ENCODE measurements at places on chromosomes 5 and 9.

- no peak for DNase-seq
Observed at GRCh38 chr5:53940921-53941320, 369.5 kb downstream of the ARL15 start.

GRCh38 chr5:74201334-74202081 lies 439.0 kb downstream of the ENC1 start:
- no peak for DNase-seq

- DNase-seq: no peak
Observed at GRCh38 chr9:131747352-131747751, 7.5 kb upstream of the RAPGEF1 start.

DNA sequence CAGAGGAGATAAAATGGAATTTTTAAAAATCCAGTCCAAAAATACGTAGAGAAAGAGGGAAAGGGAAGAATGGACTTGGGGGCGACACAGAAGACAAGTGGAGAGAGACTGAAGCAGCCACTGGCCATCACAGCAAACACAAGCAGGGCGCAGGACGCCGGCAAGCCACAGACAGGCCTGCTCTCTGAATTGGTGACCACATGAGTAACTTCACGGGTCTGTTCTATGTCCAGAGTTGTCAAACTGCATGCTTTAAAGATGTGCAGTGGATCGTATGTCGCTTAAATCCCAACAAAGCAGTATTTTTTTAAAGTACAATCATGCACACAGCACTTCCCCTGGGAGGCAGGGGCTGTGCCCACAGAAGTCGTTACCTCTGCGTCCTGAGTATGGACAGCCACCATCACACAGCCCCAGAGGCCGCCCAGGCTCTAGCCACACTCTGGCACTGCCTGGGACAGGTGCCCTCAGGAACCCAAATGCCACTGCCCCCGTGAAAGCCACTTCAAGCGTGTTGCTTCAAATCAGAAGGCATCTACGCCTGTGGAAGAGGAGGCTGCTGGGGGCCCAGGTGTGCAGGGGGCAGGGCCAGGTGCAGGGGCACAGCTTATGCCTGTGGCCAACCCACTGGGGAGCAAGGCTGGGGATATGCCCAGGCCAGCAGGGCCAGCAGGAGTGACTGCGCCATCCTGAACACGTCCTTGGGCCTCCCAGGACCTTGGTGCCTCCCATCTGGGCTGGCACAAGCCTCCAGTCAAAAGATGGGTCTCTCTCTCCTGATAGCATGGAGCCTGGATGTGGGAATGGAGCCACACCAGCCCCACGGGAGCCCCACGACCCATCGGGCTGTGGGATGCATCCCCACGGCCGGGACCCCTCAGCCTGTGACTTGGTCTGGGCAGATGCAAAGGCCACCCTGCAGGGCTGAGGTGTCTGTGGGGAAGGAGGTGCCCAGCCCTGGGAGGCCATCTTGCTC lies 5.9 kb upstream of the LRRC14B start:
- no peak for DNase-seq

GRCh38 chr9:136018257-136019031 lies 57.3 kb upstream of the UBAC1 start:
- no peak for DNase-seq

- no peak for DNase-seq
Observed at GRCh38 chr9:74496406-74496805, 729 bp upstream of the RORB start.

- DNase-seq: no peak
Observed at GRCh38 chr5:167167191-167167795, 1124.2 kb upstream of the WWC1 start.

GRCh38 chr5:136055612-136056309 lies 27.0 kb downstream of the TGFBI start:
- no peak for DNase-seq

DNA sequence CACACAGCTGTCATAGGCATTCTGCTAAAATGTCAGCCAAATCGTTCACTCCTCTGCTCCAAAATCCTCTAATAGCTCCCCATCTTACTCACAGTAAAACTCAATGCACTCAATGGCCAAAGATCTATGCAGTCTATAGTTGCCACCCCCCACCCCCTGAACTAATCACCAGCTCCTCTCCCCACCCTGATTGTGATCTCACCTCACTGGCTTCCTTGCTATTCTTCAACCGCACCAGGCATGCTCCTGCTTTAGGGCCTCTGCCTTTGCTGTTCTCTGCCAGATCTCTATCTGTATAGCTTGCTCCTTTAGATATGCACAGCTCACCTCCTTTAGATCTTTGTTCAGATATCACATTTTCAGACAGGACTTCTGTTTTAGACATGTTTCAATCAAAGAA lies 33.2 kb upstream of the SNX2 start:
- DNase-seq: no peak

- no peak for DNase-seq
Observed at GRCh38 chr9:33166231-33167083, 679 bp downstream of the B4GALT1 start.

DNA sequence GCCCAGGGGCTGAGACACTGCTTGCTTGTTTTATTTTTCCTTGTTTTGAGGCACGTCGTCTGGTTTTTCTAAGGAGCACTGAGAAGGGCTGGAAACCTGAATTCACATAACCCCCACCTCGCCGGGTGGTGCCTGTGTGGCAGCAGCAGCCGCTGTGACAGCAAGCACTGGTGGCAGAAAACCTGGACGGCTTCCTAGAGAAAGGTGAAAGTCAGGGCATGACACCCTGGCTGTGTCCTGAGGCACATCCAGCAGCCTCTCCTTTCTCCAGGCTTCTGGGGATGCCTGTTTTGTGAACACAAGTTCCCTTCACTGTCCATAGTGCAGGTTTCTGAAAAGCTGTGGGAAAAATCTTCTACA lies 29.2 kb downstream of the MRPL36 start:
- no peak for DNase-seq

GRCh38 chr5:144913661-144914060 lies 743.0 kb downstream of the KCTD16 start:
- DNase-seq: no peak

DNA sequence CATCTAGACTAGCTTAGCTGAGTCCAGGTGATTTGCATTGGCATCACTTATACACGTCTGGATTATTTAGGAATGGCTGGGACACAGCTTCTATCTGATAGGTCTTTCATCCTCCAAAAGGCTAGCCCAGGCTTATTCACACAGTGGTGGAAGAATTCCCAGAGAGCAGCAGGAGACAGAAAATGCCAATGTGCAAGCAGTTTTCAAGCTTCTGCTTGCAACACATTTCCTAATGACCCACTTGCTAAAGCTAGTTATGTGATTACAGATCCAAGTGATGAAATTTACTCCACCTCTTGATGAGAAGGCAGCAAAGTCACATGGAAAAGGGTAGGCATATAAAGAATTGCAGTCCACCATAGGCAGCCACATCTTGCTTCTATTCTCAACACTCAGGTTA lies 44.2 kb upstream of the MAST4 start:
- no peak for DNase-seq

DNA sequence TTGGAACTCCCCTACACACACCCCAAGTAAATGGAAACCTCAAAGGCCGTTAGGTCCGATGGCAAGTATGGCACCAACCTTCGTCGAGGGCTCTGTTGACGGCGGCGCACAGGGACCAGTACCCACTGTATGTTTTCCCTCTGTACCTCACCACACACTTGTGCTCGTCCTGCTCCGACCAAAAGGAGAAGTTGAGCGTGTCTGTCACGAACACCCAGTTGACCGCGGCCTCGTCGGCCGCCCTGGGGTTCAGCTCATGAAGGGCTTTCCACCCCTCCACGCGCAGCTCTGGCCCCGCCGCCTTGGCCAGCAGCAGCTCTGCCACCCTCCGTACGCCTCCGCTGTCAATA lies 24.0 kb downstream of the HNRNPK start:
- DNase-seq: peak; percentile 57

GRCh38 chr5:154646745-154647113 lies 108.4 kb upstream of the LARP1 start:
- no peak for DNase-seq

DNA sequence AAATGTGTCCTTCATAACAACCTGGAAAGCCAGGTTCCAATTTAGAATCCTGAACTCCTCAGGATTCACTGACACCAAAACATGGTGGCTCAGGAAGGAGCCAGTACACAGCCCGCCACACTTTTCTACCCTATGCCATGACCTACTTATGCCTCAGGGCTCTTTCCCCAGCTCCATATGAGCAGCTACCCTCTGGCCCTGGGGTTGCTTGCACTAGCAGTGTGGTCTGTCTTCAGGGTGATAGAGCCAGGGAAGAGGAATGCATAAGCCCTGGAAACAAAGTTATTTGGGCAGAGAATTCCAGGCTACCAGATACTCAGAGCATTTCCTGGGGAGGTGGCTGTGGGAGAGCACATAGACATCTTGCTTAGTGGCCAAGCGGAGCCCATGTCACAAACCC lies 15.0 kb upstream of the ECM2 start:
- no peak for DNase-seq

- DNase-seq: no peak
Observed at GRCh38 chr9:137703842-137704508, 85.2 kb downstream of the EHMT1 start.

GRCh38 chr5:107123014-107123413 lies 547.7 kb downstream of the EFNA5 start:
- DNase-seq: no peak

DNA sequence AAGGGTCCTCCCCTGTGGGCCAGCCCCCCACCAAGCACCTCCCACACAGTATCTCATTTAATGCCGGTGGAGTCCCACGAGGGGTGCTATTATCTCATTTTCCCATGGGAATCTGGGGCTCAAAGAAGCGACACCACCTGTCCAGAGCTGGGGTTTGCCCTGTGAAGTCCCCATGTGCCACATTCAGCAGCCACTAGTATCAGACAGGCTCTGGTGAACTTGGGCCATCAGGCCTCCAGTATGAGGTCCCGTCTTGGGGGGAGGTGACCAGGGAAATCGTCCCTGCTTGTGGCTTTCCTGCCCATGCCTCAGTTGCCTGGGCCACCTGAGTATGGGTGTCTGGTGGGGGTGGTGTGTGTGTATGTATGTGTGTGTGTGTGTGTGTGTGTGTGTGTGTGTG lies 222.7 kb downstream of the PBX3 start:
- no peak for DNase-seq

GRCh38 chr9:36222449-36222848 lies 31.7 kb downstream of the CLTA start:
- DNase-seq: no peak

GRCh38 chr5:82183828-82184227 lies 94.3 kb downstream of the RPS23 start:
- no peak for DNase-seq

DNA sequence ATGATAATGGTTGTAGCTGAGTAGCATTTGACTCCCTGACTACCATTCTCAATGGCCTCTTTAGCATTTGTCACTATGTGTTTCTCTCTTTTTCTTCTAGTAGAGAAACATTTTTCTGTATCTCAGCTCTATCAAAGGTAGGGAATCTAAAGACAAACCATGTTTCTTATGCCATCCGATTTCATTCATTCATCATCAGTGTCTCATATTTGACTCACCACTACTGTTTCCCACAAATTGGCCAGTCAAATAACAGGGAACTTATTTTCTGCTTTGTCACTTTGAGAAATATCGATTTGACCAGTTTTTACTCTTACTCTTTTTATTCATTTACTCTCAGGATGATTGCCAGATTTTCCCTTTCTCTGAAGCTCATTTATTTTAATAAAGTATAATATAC lies 282.3 kb downstream of the TMEM167A start:
- no peak for DNase-seq

Measured in D341Med (cell line).